ENCODE measurements at places on chromosomes 11 and 22.

- DNase-seq, result no peak
Observed at GRCh38 chr11:11555208-11555607, 66.6 kb downstream of the GALNT18 start.

GRCh38 chr22:29216873-29217666, 11.4 kb downstream of the EMID1 start:
- DNase-seq, result peak; percentile 66

DNA sequence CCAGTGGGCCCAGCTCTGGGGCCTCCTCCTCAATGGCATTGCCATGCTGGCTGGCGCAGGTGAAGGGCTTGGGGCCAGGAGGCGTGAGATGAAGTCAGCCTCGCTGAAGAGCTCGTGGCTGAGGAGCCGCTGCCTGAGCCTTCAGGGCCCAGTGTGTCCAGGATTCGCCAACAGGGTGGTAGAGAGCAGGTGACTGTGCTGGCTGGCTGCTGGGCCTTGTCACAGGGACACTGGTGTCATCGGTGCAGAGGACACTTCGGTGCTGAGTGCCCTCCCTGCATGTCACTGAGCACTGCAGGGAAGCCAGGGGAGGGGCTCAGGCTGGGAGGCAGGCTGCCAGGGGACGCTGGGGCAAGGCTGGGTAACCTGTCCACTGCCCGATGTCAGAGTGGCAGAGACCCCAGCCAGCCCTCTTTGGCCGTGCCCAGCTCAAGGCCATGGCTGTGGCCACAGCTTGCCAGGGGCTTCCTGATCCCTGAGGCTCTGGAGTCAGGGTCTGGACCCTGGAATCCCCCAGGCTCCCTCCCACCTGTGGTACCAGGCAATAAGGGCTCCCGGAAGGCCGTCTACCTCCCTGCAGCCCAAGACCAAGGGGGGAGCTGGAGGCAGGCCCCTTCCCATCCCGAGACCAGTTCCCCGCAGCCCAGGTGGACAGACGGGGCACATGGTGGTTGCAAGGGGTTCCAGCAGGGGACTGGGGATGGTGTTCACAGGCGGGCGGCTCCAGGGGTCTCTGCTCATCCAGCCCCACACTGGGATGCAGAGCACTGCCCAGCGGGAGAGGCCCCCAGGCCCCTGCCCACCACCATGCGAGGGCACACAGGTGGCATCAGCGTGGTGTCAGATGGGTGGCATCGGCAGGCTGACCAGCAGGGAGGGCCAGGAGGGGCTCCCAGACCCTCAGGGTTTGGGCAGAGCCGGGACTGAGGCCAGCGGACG, 63.9 kb downstream of the ARFGAP3 start:
- DNase-seq, result no peak

- no peak for DNase-seq
Observed at GRCh38 chr11:69121621-69122325, 34.0 kb upstream of the SMIM38 start.

DNA sequence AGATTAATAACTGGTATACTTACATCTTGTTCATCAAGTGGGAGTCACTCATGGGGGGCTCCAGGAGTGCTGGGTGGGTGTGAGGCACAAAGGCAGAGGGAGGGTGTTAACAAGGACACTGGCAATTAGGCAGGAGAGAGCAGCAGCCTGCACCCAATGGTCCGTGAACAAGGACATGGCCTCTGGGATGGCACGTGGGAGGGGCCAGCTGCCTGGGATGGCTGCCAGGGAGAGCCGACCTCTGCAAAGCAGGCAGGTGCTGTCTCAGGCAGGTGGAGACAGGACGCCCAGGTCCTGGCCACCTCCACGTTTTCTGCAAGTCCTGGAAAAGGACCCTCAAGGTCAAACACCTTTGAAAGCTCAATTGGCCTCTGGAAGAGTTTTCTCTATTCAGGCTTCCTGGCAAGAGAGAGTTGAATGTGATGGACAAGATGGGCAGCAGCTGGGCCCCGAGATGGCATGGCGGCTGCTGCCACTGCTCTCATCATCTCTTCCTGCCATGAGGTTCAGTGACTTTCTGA, 257.1 kb downstream of the BUD13 start:
- DNase-seq, result no peak

- no peak for DNase-seq
Observed at GRCh38 chr22:49079027-49079725, 748.5 kb downstream of the BRD1 start.

DNA sequence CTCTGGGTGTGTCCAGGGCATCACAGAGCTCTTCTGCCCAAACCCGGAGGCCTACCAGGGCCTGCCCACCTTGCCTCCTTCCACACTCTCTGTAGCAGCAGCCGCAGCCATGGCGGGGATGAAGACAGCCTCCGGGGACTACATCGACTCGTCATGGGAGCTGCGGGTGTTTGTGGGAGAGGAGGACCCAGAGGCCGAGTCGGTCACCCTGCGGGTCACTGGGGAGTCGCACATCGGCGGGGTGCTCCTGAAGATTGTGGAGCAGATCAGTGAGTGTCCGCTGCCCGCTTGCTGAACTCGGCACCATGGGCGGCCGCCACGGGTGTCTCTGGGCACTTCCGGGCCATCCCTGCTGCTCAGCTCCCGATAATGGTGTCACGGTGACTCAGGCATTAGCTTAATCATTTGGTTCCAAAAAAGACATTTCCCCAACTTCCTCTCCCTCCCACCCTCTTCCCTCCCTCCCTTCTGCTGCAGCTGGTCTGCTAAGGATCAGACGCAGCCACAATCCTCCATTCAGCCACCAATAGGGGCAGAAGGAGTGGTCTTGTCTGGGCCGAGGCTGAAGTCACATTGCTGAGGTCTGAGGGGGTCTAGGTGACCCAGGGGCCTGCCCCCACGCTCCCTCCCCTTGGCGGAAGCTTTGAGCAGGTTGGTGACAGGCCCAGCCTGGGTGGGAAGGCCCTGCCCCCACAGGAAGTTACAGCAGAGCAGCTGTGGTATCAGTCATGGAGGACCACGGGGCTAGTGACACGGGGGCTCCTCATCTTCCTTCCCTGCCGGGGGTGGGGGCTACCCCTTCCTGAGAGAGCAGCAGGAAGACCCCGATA, 950 bp downstream of the FERMT3 start:
- DNase-seq, result peak; percentile 95

- no peak for DNase-seq
Observed at GRCh38 chr11:460331-461199, 10.5 kb downstream of the PTDSS2 start.

- peak; percentile 62 for DNase-seq
Observed at GRCh38 chr22:46297151-46297812, 612 bp downstream of the GTSE1 start.

DNA sequence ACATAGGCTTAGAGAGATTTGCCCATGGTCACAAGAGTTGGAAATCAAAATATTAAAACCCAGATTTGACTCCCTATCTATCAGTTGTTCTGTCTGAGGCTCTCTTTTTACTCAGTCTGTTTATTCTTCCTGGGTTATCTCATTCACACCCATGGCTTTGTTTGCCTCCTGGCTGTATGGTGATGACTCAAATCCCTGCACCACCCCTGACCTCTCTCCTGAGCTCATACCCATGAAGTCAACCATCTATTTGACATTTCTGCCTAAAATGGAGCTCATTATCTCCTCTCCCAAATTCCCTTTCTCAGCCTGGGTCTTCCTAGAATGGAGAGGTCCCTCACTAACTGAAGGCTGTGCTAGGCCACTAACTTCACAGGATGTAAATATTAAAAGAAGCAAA, 27.8 kb upstream of the CCDC134 start:
- DNase-seq, result no peak

DNA sequence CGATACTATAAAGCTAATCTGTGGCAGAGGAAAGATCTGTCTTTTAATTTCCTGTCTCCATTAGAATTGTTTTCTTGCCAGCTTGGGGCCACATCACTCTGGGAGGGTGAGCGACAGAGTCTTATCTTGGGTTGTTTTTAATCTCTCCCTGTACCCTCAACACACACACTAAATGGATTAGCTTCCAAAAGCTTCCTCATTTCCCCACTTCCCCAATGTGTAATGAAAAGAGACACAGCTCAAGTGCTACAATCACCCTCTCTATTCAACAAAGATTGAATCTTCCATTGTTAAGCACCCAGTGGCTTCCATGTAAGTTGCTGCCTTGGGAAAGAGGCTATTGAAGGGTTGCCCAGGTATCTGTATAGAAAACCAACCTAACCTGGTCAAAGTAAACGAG, 6.1 kb upstream of the ASCL3 start:
- DNase-seq, result peak; percentile 81

GRCh38 chr11:68004551-68005335, 846 bp upstream of the UNC93B1 start:
- no peak for DNase-seq

DNA sequence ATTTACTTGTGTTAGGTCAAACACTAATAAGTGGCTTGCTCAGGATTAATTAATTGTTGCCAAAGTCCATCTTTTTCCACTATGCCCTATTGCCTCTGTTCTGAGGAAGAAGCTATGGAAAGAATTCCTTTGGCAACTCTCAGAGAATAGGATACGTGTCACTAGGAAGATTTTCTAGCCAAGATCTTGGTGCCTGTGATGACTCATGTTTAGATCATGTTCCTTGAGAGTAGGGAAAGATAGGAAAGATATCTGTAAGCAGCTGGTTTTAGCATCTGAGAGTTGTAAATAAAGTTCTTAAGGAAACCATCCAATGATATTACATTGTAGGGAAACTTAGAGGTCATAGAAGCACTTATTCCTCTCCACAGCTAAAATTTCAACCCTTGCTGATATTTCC, 15.7 kb downstream of the SLN start:
- no peak for DNase-seq

DNA sequence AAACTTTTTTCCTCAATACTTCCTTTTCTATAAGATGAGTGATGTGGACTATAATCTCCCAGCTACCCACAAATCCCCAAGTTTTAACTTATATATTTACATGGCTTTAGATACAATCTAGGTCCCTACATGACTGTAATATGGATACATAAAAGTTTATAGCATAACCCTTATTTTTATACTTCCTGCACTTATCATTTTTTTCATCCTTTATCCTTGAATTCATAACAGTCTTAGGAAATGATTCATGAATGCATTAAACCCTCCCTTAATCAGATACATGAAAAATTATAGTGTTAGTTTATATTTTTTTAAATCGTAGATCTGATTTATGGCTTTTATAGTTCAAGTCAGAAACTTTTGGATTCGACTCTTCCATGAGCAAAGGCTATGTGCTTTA, 195.8 kb downstream of the MAML2 start:
- no peak for DNase-seq

- no peak for DNase-seq
Observed at GRCh38 chr11:10397226-10397987, 57.7 kb upstream of the AMPD3 start.

- no peak for DNase-seq
Observed at GRCh38 chr11:97742717-97743116, 1278.0 kb upstream of the CNTN5 start.

- no peak for DNase-seq
Observed at GRCh38 chr11:80855426-80855825, 1414.6 kb upstream of the TENM4 start.

- DNase-seq, result no peak
Observed at GRCh38 chr22:20619045-20619892, 111.9 kb downstream of the MED15 start.

All from hematopoietic multipotent progenitor cell treated with erythropoietin and hydrocortisone succinate and interleukin-3 and kit ligand, for 4 days (in vitro differentiated cells).